ENCODE measurements at places on chromosomes 12 and 14. TPM values are rescaled to one million over a fixed set of nuclear protein-coding genes. Genes with fewer than 3 reads are reported as not detected.

The TRPV4 gene
- not detected for total RNA-seq

- no peak overlapping the region for H3K27ac ChIP-seq
- no peak overlapping the region for H3K4me3 ChIP-seq
- no peaks in the 10 kb centered on the region for H3K36me3 ChIP-seq
- H3K27me3 ChIP-seq, result no peaks in the 10 kb centered on the region
- DNase-seq, result no peak
Measured at GRCh38 chr12:47882781-47883546, 21.8 kb downstream of the VDR start.

DNA sequence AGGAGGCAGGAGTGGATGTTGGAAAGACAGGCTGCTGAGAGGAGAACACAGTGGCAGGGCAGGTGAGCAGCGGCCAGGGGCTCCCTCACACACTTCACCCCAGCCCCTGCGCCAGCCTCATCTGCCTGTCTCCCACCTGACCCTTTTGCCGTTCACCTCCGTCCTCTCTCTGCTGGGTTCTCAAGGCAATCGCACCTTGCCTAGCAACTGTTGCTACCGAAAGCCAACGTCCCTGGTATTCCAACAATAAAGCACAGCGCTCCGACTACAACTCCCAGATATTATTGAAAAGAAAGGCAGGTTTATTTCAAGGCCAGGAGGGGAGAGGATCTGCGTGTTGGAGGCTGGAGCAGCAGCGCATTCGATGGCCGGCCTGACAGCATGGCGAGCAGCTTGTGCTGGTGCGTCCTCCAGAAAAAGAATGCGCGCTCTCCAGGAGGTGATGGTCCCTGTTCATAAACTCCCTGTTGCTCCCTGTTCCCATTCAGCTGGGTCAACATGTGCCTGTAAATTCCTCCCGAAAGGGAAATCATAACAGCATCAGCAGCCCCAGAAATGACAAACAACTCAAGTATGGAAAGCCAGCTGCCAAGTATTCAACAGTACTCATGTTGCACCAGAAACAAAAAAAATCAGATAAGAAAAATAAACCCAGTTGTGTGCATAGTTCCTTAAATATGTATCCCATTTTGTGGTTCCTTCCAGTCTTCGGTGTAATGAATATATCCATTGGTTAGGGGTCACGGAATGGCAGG lies 153.0 kb upstream of the DIO3 start:
- H3K27ac ChIP-seq, result peak overlapping the region; percentile 23
- H3K27me3 ChIP-seq, result no peaks in the 10 kb centered on the region
- H3K4me3 ChIP-seq, result no peak overlapping the region
- peak; percentile 39 for DNase-seq

DNA sequence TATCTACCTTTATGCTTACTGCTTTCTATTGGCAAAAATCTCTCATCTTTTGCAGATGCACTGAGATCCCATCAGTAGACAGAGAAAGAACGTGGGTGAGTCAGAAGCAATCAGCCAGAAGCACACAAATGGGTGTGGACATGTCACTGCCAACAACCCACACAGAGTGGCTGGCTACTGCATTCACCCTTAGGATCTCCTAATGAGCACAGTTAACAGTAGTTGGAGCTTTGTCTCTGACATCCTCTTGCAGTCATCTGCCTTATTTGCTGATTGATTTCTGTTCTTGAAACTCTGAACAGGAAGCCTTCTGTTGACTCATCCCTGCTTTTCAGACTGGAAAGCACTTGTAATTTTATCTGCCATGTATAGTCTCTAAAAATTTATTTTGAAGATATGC lies 117.2 kb downstream of the RGS6 start:
- H3K27me3 ChIP-seq, result no peaks in the 10 kb centered on the region
- no peak for DNase-seq
- no peak overlapping the region for H3K4me3 ChIP-seq
- H3K27ac ChIP-seq, result no peak overlapping the region
- H3K4me1 ChIP-seq, result no peaks in the 10 kb centered on the region

DNA sequence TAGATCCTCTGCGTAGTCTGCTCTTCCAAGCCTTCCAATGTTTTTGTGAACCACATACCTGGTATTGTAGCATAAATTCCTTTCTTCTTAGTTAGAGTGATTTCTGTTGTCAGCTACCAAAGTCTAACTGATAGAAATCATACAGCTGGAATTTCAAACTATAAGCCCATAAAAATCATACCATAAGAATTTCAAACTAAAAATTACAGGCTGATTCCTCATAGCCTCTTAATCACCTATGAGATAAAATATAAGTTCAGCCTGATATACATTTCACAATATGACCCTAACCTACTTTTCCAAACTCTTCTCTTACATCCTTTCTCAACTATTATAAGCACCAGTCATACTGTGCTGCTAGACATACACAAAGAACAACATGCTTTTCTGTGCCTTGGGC lies 64.8 kb downstream of the PTHLH start:
- H3K36me3 ChIP-seq, result no peaks in the 10 kb centered on the region
- no peaks in the 10 kb centered on the region for H3K27me3 ChIP-seq
- DNase-seq, result no peak
- no peaks in the 10 kb centered on the region for H3K4me1 ChIP-seq
- H3K4me3 ChIP-seq, result no peak overlapping the region

- no peak overlapping the region for H3K4me3 ChIP-seq
- H3K36me3 ChIP-seq, result no peaks in the 10 kb centered on the region
- no peak overlapping the region for H3K27ac ChIP-seq
- no peaks in the 10 kb centered on the region for H3K27me3 ChIP-seq
Measured at GRCh38 chr12:1582709-1583050, 11.7 kb downstream of the FBXL14 start.

GRCh38 chr14:60641742-60642269 lies 7.5 kb downstream of the SIX1 start:
- DNase-seq, result no peak
- peak overlapping the region; percentile 86 for H3K4me3 ChIP-seq
- H3K27me3 ChIP-seq, result no peaks in the 10 kb centered on the region
- peak overlapping the region; percentile 93 for H3K27ac ChIP-seq
- no peaks in the 10 kb centered on the region for H3K36me3 ChIP-seq

GRCh38 chr12:26264215-26264838 lies 69.0 kb downstream of the SSPN start:
- H3K4me1 ChIP-seq, result no peaks in the 10 kb centered on the region
- H3K27ac ChIP-seq, result no peak overlapping the region
- H3K27me3 ChIP-seq, result no peaks in the 10 kb centered on the region
- H3K36me3 ChIP-seq, result no peaks in the 10 kb centered on the region
- no peak for DNase-seq

DNA sequence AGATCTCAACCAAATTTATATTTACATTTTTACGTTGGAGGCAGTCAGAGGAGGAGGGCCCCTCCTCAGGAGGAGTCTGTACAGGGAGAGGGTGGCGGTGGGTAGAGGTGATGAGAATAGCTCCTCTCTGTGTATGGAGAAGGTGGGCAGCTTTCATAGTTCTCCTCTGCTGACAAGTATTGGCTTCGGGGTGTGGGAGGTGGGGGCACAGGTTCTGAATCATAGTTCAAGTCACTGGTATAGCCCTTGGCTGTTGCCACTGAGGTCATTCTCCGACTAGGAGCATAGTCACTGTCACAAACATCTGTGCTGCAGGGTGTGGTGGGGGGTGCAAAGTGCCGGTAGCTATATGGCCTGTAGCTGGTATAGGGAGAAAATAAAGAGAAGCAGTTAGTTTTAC lies 50.3 kb downstream of the BCL2L14 start:
- DNase-seq, result no peak
- H3K27ac ChIP-seq, result no peak overlapping the region
- no peaks in the 10 kb centered on the region for H3K4me1 ChIP-seq
- H3K4me3 ChIP-seq, result no peak overlapping the region
- no peaks in the 10 kb centered on the region for H3K27me3 ChIP-seq
- peaks cover 42% of the 10 kb centered on the region for H3K36me3 ChIP-seq

The C12orf75 gene
- 19.9 TPM for total RNA-seq

GRCh38 chr12:41794336-41794735 lies 350.3 kb downstream of the GXYLT1 start:
- no peaks in the 10 kb centered on the region for H3K27me3 ChIP-seq
- H3K4me3 ChIP-seq, result no peak overlapping the region
- no peaks in the 10 kb centered on the region for H3K4me1 ChIP-seq
- H3K36me3 ChIP-seq, result no peaks in the 10 kb centered on the region

GRCh38 chr12:54262403-54262925 lies 17.5 kb downstream of the CBX5 start:
- H3K27me3 ChIP-seq, result no peaks in the 10 kb centered on the region
- no peak overlapping the region for H3K4me3 ChIP-seq
- H3K36me3 ChIP-seq, result peaks cover under 1% of the 10 kb centered on the region
- peaks cover 34% of the 10 kb centered on the region for H3K4me1 ChIP-seq

GRCh38 chr12:124632519-124632984 lies 65.1 kb upstream of the NCOR2 start:
- H3K27me3 ChIP-seq, result no peaks in the 10 kb centered on the region
- H3K4me3 ChIP-seq, result no peak overlapping the region
- DNase-seq, result no peak
- no peaks in the 10 kb centered on the region for H3K36me3 ChIP-seq

DNA sequence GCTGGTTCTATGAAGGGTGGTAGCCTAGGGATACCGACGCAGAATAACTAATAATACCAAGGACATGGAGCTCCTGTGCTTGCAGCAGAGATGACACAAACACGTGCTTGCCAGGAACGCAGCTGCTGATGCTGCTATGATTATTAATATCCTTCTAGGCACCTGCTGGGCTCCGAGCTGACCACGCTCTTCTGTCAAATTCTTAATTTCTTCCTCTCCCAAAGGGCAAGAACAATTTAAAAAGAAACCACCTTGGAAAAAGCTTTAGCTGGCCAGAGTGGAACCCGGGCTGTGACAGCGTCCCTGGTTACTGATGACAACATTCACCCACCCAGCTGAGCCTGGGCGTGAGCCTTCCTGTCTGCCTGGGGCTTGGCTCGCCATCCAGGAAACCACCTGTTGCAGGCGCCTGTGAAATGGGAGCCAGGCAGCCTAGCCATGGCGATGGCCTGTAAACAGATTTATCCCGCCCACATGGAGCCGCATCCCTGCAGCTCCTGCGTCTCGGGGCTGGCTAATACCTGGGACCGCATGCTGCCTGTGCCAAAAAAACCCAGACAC lies 28.8 kb downstream of the CLMN start:
- peak; percentile 65 for DNase-seq
- H3K27me3 ChIP-seq, result no peaks in the 10 kb centered on the region
- peak overlapping the region; percentile 5 for H3K4me3 ChIP-seq

DNA sequence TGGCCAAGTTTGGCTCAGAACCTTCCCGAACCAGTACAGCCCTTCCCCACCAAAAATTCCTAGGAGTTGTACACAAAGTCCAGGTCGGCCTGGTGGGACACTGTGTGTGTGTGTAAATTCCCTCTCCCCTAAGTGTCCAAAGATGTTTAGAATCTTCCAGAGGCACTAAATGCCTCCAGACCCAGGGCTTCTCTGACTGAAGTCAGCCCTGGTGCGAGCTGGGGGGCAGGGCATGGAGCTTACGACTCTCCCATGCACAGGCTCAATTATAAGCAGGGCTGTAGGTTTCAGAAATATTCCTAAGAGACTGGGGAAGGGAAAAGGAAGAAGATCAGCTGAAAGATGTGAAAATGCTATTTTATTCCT lies 106.9 kb upstream of the ATF7IP start:
- H3K27me3 ChIP-seq, result no peaks in the 10 kb centered on the region
- peak overlapping the region; percentile 31 for H3K4me3 ChIP-seq
- H3K4me1 ChIP-seq, result peaks cover 37% of the 10 kb centered on the region
- peak overlapping the region; percentile 85 for H3K27ac ChIP-seq
- DNase-seq, result no peak

- no peak overlapping the region for H3K4me3 ChIP-seq
- DNase-seq, result no peak
- H3K4me1 ChIP-seq, result no peaks in the 10 kb centered on the region
- no peaks in the 10 kb centered on the region for H3K36me3 ChIP-seq
Measured at GRCh38 chr12:123686636-123687190, 15.8 kb downstream of the TCTN2 start.

- H3K36me3 ChIP-seq, result no peaks in the 10 kb centered on the region
- H3K4me3 ChIP-seq, result no peak overlapping the region
- no peaks in the 10 kb centered on the region for H3K27me3 ChIP-seq
- H3K4me1 ChIP-seq, result peaks cover 12% of the 10 kb centered on the region
- H3K27ac ChIP-seq, result no peak overlapping the region
Measured at GRCh38 chr12:43337571-43338444, 214.2 kb downstream of the ADAMTS20 start.

The EFS gene
- total RNA-seq, result 4.1 TPM

The HSPB8 gene
- total RNA-seq, result 742 TPM

The BRAP gene
- total RNA-seq, result 38.5 TPM
